ENCODE measurements at places on chromosomes 7 and 10. TPM values are rescaled to one million over a fixed set of nuclear protein-coding genes. Genes with fewer than 3 reads are reported as not detected.
A peak's percentile ranks its signal among the peaks of the same experiment; 100 is the strongest.

Gene SLC26A3
- 0.79 TPM for total RNA-seq

Gene ACSM6
- not detected for total RNA-seq

Gene TRIL
- total RNA-seq = 0.45 TPM

Gene ENKUR
- total RNA-seq = 0.72 TPM

Gene TCF7L2
- 50.9 TPM for total RNA-seq

Gene FRMPD2
- 0.12 TPM for total RNA-seq

Gene ACTR3C
- 9.2 TPM for total RNA-seq

Gene SLC26A4
- not detected for total RNA-seq

Gene RINT1
- 23.9 TPM for total RNA-seq

Gene SYT15
- total RNA-seq = 0.60 TPM

Gene AKR1D1
- total RNA-seq = 2.2 TPM

GRCh38 chr10:62545160-62546066 lies 171.2 kb downstream of the ZNF365 start:
- DNase-seq = no peak

- DNase-seq = no peak
Observed at GRCh38 chr7:158368449-158368848, 219.2 kb downstream of the PTPRN2 start.

GRCh38 chr10:36788152-36788551 lies 337.2 kb upstream of the ANKRD30A start:
- no peak for DNase-seq

- DNase-seq = no peak
Observed at GRCh38 chr10:88526501-88527105, 56.5 kb downstream of the RNLS start.

- DNase-seq = no peak
Observed at GRCh38 chr7:25148772-25149575, 23.9 kb upstream of the CYCS start.

GRCh38 chr10:44015702-44016500 lies 367.2 kb upstream of the ZNF32 start:
- DNase-seq = no peak

GRCh38 chr7:99314504-99314903 lies 11.2 kb upstream of the ARPC1A start:
- DNase-seq = no peak

GRCh38 chr10:68496072-68496471 lies 24.3 kb upstream of the DNA2 start:
- DNase-seq = no peak

DNA sequence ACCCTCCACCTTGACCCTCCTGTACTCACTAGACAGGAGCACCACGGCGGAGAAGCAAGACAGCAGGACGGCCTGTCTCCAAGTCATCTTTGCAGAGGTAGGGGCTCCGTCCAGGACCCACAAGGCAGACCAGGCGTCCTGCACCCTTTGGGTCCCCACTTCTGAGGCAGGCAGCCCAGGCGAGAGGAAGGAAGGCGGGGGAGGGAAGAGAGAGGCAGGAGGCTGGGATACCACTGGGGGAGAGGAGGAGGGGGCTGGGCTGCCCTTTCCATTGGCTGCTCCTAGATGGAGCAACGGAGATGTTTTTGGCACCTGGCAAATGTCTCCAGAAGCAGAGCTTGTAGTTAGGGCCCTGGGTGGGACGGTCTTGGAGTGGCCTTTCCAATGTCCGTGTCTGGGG lies at the start of gene UCMA:
UCMA (minus strand) TSS at position 203 of the 400 bp plus-strand sequence; CDS start at position 87, 116 bp downstream.
- DNase-seq = peak; percentile 33

- peak; percentile 61 for DNase-seq
Observed at GRCh38 chr10:120962756-120963593, 111.8 kb downstream of the WDR11 start.

GRCh38 chr10:100734295-100735086 lies 10.9 kb upstream of the PAX2 start:
- DNase-seq = no peak

DNA sequence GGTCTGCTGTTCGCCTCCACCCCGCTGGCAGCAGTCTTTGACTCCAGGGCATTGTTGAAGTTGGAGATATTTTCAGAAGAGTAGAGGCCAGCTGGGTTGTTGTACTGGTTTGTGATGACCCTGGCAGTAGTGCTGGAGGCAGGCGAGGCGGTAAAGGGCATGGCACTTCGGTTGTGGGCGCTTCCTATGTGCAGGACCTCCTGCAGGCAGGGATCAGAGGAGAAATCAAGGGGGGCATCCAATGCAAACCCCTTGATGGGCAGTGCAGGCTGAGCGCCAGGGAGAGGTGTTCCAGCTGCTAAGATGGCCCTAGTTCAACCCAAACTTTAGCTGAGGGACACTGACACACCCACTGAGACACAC lies 27.0 kb downstream of the PDLIM1 start:
- no peak for DNase-seq

DNA sequence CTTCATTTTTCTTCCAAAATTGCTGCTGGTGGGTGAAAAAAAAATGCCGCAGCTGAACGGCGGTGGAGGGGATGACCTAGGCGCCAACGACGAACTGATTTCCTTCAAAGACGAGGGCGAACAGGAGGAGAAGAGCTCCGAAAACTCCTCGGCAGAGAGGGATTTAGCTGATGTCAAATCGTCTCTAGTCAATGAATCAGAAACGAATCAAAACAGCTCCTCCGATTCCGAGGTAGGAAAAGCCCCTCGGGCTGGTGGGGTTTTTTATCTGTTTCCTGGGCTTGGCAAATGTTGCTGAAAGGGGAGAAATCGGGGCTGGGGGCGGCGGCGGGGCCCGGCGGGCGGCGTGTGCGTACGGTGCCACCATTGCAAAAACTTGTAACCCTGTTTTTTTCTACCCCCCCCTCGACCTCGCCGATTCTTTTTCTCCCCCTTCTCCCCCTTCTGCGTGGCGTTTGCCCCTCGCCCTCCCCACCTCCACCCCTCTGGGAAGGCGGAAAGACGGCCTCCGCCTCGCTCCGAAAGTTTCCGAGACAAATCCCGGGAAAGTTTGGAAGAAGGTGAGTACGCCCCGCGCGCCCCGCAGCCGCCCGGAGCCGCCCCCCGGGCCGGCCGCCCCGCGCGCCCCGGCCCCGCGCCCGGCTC lies 789 bp downstream of the TCF7L2 start:
- DNase-seq = peak; percentile 48

GRCh38 chr7:30843741-30844482 lies 67.7 kb upstream of the AQP1 start:
- peak; percentile 34 for DNase-seq

GRCh38 chr7:26216049-26216448 lies 14.5 kb downstream of the CBX3 start:
- no peak for DNase-seq

DNA sequence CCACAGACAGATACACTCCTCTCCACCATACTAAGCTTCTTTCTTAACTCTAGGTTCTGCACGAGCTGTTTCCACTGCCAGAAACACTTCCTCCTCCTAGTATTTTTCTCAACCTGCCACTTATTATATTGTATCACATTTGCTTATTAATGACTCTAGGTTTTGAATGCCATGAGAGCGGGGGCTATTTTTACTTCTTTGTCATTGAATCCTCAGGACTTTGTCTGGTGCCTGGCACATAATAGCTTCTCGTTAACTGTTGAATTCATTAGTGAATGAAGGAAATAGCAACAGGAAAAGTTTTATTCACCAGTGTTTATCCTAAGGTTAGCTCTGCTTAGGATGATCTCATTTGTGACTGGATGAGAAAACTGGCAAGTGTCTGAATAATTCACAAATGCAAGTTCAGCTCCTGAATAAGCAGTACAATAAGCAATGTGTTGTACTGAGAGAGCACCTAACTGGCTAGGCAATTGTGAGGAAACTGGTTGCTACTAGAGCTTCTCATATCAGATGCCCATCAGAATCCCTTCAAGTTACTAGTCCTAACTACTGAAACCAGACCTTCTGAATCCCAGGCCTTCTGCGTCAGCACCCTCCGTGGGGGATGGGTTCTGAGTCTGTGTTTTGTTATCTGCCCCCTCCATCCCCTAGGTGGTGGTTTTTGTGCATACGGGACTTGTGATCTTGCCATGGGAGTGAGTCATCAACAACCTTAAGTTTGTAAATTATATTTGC lies 92.7 kb downstream of the LSMEM1 start:
- no peak for DNase-seq

DNA sequence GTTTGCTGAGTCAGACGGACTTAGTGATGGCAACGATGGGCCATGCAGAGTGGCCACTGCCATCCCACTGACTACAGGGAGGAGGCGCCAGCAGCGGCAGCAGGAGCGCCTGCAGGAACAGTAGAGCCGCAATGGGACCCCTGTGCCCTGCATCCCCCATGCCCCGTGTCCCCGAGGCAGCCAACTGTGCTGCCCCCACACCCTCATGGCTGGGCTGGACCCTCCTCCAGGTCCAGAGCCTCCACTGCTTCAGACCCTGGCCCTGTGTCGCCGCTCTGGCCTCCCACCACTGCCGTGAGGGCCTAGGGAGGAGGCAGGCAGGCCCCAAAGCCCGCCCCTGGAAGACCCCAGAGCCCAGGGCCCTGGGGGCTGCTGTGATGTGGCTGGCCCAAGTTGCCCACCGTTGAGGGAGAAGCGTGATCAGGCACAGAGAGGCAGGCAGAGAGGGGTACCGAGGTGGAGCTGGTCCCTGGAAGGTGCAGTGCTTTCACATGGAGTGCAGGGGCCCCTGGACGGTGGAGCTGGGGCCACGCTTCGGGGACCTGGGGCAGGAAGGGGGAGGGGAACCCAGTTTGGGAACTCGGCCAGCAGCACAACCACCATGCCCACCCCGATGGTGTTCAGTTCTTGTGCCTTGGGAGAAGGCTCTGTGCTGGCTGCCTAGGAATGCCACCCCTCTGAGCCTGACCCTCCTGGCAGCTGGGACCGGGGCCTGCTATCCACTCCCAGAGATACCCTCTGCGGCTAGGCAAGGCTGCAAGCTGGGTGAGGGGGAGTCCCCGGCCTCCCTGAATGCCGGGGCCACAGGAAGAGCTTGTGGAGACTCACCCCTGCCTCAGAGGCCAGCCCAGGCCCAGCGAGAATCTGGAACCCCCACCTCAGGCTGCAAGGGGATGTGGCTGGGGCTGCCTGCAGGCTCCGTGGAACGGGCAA lies 32.6 kb downstream of the DKK1 start:
- DNase-seq = no peak

- DNase-seq = no peak
Observed at GRCh38 chr7:24130631-24131030, 153.4 kb upstream of the NPY start.

- DNase-seq = no peak
Observed at GRCh38 chr10:77636967-77637531, 559 bp downstream of the KCNMA1 start.

DNA sequence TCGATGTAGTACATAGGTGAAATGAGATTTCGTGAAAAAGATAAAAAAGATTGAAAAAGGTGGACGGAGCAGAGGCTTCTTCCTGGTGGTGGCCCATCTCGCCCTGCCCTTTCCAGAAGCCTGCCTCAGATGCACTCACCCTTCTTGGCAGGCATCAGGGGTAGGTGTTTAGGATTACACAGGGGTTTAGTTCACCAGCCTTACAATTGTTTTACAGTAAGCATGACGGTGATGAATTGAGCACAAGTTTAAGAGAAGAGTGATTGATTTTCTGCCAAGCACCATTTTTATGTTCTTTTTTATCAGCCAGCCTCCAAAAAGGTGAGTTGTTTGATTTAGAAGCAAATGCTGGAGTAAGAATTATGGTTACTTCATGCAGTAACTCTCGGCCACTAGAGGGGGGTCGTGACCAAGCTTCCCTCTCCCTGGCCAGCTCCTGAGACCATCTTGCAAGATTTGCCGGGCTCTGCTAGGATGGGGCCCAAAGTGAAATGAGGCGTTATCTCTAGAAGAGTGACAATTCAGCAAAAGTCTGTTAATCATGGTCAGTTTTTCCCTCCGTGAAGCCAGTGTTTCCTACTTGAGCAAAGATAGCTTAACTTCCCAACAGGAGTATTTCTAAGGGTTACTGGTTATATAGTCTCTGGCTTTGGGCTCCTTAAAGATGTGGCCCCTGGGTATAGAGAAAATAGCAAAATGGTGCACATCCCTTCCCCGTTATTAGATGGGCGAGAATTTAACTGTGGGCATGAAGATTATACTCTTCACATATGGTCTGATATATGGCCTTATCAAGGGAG lies 228.8 kb downstream of the BMPER start:
- DNase-seq = peak; percentile 81

- DNase-seq = no peak
Observed at GRCh38 chr10:48525113-48525512, 79.8 kb downstream of the ARHGAP22 start.

DNA sequence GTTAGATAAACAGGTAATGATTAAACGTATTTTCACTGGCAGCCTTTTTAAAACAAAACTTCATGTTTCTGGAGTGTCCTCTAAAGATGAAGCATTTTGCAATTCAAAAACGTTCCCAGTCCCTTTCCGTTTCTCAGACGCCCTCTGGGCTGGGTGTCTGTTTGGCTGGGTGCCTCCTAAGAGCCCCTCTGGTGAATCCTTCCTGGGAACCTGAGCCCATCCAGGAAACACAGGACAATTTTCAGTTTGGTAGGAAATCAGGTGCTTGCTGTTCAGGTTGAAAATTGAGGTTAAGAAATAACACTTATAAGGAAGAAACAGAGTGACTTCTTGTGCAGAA lies 76.7 kb downstream of the CHN2 start:
- no peak for DNase-seq

DNA sequence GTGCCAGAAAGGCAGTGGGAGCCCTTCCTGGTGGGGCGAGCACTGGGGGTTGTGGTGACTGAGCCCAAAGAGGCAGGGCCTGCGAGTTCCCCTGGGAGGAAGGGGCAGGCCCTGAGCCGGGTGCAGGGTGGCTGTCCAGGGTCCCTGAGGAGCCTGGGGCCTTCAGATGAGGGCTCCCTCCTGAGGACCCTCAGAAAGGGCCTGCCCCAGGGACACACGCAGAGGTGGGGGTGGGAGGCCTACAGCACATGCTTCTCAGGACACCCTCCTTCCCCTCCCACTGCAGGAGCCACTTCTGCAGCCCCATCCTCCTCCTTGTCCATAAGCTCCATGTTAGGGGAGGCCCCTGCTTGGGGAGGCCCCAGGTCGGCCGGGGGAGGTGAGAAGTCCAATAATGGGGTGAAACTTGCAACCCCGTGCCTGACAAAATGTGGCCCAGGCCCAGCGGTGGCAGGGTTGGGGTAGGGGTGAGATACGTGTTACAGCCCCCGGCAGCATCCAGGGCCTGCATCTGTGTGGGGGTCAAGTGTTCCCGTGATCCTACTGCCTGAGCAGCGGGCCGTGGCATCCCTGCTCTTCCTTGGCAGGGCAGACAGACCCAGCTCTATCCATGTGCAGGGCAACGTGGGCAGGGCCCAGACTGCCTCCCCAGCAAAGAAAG lies 31.8 kb upstream of the RET start:
- no peak for DNase-seq

GRCh38 chr10:95431900-95432342 lies 129.2 kb downstream of the SORBS1 start:
- no peak for DNase-seq

DNA sequence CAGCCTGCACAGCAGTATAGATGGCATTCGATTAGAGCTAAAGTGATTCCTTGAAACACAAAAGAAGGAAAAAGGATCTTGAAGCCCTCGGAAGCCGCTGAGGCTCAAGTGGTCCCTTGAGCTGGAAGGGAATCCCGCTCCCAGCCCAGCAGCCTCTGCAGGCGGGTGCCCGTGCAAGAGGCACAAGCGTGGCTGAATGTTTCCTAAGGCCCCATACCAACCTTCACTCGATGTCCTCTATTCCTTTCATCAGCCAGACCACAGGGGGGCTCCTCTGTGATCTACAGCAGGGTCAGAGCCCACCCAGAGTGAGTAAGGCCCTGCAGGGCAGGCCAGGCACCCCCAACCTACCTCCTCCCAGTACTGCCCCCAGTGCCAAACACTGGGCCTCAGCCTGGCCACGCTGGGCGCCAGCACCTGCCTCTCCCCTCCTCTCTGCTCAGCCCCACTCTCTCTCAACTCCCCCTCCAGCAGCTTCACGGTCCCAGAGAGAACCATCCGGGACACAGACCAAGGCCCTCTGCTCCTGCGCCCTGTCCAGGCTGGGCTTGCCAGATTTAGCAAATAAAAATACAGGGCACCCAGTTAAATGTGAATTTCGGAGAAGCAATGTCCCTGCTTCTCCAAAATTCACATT lies 30.5 kb downstream of the EBF3 start:
- peak; percentile 16 for DNase-seq
